ENCODE measurements at places on chromosomes 11 and 22. TPM values are rescaled to one million over a fixed set of nuclear protein-coding genes. Genes with fewer than 3 reads are reported as not detected.

- H3K4me3 ChIP-seq: no peak overlapping the region
- no peaks in the 10 kb centered on the region for H3K36me3 ChIP-seq
- peaks cover 19% of the 10 kb centered on the region for H3K4me1 ChIP-seq
- no peaks in the 10 kb centered on the region for H3K27me3 ChIP-seq
These were observed 27.8 kb downstream of the YWHAH start for GRCh38 chr22:31972180-31972579.

GRCh38 chr11:27468209-27468994 lies 4.2 kb downstream of the LGR4 start:
- H3K27ac ChIP-seq: no peak overlapping the region
- H3K4me3 ChIP-seq: no peak overlapping the region
- DNase-seq: no peak

The TRIM48 gene
- not detected for total RNA-seq

DNA sequence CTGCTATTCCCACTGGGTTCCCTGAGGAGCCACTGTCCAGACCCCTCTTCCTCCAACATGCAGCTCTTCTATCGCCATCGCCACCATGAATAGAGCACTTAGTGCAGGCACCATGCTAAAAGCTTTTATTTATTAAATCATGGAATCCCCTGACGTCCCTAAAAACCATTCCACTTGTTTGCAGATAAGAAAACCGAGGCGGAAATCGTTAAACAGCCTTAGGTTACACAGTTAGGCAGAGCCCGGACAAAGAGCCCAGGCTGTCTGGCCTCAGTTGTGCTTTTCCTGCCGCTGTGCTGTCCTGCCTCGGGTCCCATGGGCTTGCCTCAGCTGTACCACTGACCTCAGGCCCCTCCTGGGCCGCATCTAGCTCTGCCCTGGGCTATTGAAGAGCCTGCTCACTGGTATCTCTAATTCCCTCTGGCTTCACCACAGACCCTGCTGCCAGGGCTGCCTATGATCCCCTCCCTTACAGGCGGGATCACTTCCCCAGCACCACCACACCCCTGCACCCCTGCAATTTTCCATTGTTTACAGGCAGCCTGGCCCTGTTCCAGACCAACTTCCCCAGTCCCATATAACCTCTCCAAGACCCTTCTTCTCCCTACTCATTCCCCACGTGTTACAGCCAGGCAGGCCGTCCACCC lies 13.0 kb upstream of the TUB start:
- H3K4me1 ChIP-seq: no peaks in the 10 kb centered on the region
- no peak overlapping the region for H3K4me3 ChIP-seq

DNA sequence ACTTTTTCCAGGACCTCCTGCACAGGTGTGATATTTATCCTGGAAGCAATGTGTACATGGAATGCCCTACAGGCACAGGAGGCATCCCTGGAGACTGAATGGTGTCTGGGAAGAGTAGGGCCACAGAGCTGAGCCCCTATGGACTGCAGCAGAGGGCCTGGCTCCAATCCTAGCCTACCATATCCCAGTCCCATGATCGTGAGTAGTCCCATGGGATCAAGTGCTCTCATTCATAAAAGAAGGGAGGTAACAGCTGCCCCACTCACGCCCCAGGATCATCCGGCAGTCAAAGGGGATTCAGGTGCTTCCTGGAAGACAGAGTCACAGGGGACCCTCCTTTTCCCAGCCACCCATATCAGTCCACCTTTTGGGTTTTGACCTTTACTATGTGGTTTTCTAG lies 24.0 kb downstream of the ANKK1 start:
- H3K27ac ChIP-seq: no peak overlapping the region
- H3K4me1 ChIP-seq: no peaks in the 10 kb centered on the region
- H3K36me3 ChIP-seq: no peaks in the 10 kb centered on the region
- H3K27me3 ChIP-seq: no peaks in the 10 kb centered on the region

The KRTAP5-9 gene
- not detected for total RNA-seq

The CECR2 gene
- not detected for total RNA-seq

GRCh38 chr11:46920755-46921154 lies 2.4 kb upstream of the LRP4 start:
- H3K27me3 ChIP-seq: peaks cover 26% of the 10 kb centered on the region
- no peak for DNase-seq
- no peak overlapping the region for H3K27ac ChIP-seq
- no peaks in the 10 kb centered on the region for H3K36me3 ChIP-seq

- H3K27ac ChIP-seq: no peak overlapping the region
- no peaks in the 10 kb centered on the region for H3K27me3 ChIP-seq
- H3K36me3 ChIP-seq: no peaks in the 10 kb centered on the region
- no peak for DNase-seq
- no peaks in the 10 kb centered on the region for H3K4me1 ChIP-seq
These were observed 507.2 kb upstream of the LARGE1 start for GRCh38 chr22:34427436-34427835.

- no peak for DNase-seq
- peaks cover 10% of the 10 kb centered on the region for H3K27me3 ChIP-seq
- no peak overlapping the region for H3K4me3 ChIP-seq
- no peaks in the 10 kb centered on the region for H3K36me3 ChIP-seq
These were observed 786 bp upstream of the MCAM start for GRCh38 chr11:119317592-119318239.
